ENCODE measurements at places on chromosomes 16 and 17.

- no peak for DNase-seq
Measured at GRCh38 chr16:49365711-49366509, 7.7 kb upstream of the C16orf78 start.

GRCh38 chr16:83727018-83727417, 80.8 kb upstream of the HSBP1 start:
- no peak for DNase-seq

DNA sequence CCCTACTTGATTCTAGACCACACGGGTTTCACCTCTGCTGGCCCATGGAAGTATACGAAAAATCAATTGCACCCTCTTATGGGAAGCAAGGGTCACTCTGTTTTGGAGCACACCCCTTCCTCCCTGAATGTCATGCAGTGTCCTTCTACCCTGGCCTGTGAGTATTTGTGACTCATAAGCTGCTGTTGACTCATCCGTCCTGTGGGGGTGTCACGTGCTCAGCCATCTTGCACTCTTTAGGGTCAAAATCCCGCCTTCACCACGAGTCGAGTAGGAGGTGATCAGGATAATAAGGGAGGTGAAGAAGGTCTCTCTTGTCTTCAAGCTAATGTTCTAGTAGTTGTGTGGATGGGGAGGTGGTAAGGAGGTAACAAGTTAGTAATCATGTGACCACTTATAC, 341.0 kb upstream of the EEF2KMT start:
- DNase-seq: no peak

- no peak for DNase-seq
Measured at GRCh38 chr16:75138233-75138632, 10.1 kb upstream of the ZFP1 start.

- no peak for DNase-seq
Measured at GRCh38 chr16:48860341-48860740, 250.4 kb upstream of the N4BP1 start.

DNA sequence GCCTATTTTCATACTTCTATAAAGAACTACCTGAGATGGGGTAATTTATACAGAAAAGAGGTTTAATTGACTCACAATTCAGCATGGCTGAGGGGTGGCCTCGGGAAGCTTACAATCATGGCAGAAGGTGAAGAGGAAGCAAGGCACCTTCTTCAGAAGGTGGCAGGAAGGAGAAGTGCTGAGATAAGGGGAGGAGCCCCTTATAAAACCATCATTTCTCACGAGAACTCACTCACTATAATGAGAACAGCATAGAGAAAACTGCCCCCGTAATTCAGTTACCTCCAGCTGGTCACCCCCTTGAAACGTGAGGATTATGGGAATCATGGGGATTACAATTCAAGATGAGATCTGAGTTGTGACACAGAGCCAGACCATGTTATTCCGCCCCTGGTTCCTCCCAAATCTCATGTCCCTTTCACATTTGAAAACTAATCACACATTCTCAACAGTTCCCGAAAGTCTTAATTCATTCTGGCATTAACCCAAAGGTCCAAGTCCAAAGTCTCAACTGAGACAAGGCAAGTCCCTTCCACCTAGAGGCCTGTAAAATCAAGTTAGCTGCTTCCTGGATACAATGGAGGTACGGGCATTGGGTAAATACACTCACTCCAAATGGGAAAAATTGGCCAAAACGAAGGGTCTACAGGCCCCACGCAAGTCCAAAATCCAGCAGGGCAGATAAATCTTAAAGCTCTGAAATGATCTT, 237.7 kb downstream of the CDH13 start:
- no peak for DNase-seq

DNA sequence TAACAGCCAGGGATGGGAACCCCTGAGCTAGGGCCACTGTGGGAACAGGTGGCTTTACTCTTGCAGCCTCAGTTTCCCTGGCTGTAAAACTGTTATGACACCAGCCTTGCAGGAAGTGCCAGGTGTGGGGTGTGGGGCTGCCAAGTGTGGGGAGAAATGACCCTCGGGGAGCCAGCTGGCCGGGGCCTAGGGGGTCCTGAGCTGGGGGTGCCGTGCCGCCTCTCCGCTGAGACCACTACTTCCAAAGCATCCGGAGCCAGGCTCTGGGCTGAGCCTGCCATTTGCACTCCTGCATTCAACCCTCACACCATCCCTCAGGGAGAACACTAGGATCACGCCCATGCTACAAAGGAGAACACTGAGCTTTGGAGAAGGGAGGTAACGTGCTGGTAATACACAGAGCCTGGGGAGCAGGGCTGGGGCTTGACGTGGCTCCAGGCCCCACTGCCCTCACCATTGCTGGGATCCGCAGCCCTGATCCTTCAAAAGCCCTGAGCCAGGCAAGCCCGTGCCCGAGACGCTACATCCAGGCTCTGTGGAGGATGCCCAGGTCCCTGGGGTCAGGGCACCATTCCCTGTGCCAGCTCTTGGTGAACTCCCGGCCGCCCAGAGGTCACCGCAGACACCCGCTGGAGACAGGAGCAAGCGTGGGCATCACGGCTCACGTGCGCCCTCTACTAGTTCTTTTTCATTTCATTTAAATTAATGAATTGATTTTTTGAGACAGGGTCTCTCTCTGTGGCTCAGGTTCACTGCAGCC, 28.8 kb upstream of the GINS2 start:
- DNase-seq: no peak

- no peak for DNase-seq
Measured at GRCh38 chr16:29820730-29821642, 724 bp downstream of the MVP start.

DNA sequence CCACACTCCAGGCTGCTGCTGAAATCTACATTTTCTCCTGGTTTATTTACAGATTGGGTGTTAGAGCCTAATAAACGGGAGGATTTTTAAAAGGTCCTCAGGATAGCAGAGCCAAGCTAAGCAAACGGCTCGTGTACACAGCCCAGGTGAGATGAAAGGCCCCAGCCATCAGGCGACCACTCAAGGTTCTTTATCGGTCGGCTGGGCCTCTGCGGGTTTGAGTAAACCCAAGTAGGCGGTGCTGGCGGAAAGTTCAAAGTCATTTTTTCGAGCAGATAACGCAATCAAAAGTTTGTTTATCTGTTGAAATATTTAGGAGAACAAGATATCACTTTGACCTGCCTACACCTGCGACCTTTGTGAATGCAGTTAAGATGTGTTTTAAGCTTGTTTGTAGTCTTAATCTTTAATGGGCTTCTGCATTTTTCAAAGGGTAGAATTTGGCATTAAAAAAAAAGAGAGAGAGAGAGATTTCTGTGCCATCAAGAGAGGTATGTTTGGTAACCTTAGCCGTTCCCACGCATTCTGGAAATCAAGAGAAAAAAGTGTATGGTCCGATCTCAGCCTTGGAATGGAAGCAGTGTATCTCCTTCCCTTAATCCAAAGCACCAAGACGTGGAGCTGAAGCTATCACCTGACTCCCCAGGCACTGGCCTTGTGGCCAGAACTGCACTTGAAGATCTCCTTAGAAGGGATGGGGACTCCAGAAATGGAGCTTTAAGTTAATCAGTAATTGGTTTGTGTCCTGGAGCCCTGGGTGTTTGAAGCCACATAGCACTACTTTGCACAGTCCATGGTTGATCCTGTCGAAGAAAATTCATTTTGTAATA, 301.7 kb upstream of the IRX5 start:
- no peak for DNase-seq

- DNase-seq: no peak
Measured at GRCh38 chr17:31425282-31426040, 34.0 kb downstream of the RAB11FIP4 start.

GRCh38 chr16:85333744-85334640, 221.7 kb upstream of the CIBAR2 start:
- no peak for DNase-seq

DNA sequence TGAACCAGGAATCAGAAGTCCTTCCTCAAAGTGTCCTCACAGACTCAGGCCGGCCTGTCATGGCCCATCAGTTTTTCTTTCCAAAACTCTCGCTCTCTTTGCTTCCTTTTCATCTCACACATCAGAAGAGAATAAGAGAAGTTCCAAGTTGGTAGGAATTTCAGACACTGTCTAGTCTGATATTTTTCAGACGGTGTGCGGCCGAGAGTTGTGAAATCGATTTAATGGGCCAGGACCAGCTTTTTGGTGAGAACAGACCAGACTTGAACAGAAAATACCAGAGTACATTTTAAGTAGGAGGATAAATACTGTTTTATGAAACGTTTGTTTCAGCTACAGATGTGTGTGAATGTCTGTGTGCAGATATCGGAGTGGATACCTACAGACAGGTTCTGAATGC, 24.8 kb upstream of the RCVRN start:
- DNase-seq: no peak

- DNase-seq: no peak
Measured at GRCh38 chr17:40373324-40373723, 8.8 kb upstream of the GJD3 start.

GRCh38 chr17:17084317-17084835, 42.1 kb downstream of the MPRIP start:
- DNase-seq: no peak

DNA sequence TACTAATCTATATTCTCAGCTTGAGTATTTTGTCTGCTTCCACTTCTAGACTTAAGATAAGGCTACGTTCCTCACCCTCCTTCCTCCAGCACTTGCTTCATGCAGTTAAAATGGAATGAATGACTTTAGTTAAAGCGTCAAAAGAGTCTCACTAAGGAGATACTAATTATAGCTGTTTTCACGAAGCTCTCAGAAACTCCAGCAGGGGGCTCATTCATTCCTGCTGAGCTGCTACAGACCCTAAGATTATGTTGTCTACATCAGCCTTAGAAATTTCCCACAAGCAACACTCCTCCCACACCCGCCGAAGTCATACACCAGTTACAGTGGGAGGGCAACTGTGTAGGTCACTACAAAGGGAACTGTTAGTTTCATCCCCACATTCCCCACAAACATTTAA, 57.0 kb upstream of the KIFC3 start:
- no peak for DNase-seq

GRCh38 chr16:59342669-59343068, 608.6 kb upstream of the GOT2 start:
- DNase-seq: no peak

All from GOT3 (cell line).